Stimulated activated CD4-positive, alpha-beta T cell treated with anti-CD3 and anti-CD28 coated beads, Interleukin-2, amount 100 ng/mL, for 4 hours (primary cell): ENCODE measurements at places on chromosomes 11 and 22.

GRCh38 chr11:11370255-11370961 lies 17.4 kb upstream of the CSNK2A3 start:
- no peak for DNase-seq

GRCh38 chr11:17171343-17171742 lies 36.4 kb downstream of the PIK3C2A start:
- no peak for DNase-seq

- no peak for DNase-seq
Measured at GRCh38 chr11:67456068-67456705, 1.0 kb downstream of the CABP4 start.

GRCh38 chr11:126702987-126703386 lies 297.6 kb downstream of the KIRREL3 start:
- DNase-seq, result no peak

DNA sequence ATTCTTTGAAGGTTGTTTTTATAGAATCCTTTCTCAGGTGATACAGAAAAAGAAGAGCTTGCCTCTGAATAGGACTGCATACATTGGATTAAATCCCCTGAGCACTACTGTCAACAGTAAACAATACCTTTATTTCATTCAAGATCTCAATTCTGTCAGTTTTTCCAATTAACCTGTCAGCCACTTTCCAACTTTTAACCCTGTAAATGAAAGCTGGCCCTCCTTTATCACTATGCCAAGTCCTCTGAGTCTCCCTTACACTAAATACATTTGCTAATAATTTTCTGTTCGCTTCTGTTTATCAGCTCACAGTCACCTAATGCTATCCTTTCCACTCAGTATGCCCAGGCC lies 213.7 kb upstream of the ARHGAP42 start:
- no peak for DNase-seq

DNA sequence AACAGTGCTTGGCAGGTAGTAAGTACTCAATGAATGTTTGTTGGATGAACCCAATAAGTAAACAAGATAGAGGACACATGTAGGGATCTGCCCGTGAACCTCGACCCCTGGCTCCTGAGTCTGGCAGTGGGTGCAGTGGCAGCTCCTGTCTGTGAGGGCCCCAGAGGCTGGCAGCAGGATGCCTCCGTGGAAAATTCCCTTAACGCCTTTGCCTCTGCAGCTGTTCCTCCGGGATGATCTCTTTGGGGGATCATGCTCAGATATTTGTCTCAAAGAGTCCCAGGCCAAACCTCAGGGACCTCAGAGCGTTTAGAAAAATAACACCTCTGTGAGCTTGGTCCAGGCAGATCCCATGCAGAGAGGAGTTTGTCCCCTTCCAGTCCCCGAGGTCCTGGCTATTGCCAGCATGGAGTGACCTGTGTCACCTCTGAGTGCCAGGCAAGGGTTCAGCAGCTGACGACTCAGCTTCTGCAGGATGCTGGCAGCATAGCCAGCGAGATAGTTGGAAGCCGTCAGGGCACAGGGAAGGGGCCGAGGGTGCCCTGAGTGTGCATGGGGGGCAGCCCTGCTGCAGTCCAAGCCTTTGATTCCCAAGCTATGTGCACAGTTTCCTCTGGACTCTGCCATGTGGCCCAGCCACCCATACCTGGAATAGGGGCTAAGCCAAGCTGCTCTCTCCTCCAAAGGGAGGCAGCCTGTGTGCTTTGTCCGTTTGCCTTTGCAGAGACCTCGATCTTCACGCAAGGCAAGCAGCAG lies 613 bp upstream of the MCHR1 start:
- DNase-seq, result no peak

DNA sequence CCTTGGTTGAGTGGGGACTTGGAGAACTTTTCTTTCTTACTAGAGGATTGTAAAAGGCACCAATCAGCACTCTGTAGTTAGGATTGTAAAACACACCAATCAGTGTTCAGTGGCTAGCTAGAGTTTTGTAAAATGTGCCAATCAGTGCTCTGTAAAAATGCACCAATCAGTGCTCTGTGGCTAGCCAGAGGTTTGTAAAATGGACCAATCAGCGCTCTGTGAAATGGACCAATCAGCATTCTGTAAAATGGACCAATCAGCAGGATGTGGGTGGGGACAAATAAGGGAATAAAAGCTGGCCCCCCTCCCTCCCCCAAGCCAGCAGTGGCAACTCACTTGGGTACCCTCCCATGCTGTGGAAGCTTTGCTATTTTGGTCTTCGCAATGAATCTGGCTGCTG lies 5.5 kb upstream of the DRG1 start:
- DNase-seq, result no peak

- no peak for DNase-seq
Measured at GRCh38 chr11:32796425-32796824, 2.0 kb upstream of the CCDC73 start.

GRCh38 chr11:1305501-1306056 lies 3.9 kb downstream of the TOLLIP start:
- no peak for DNase-seq

DNA sequence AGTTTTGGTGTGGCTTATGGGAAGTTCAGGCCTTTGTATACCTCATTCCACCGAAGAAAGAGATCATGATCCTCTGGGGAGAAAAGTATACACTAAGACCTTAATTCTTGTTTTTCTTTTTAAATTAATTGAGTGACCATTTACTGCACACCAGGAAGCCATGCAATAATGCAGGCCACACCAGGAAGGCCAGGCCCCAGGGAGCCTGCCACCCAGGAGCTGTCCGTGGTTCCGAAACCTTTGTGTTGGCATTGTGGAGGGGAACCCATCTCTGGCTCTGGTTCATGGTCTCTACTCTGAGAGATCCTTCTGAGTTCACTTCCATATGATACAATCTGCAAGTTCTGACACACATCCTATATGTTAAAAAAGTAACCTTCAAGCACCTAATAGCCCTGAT lies 291.8 kb downstream of the MIAT start:
- no peak for DNase-seq

DNA sequence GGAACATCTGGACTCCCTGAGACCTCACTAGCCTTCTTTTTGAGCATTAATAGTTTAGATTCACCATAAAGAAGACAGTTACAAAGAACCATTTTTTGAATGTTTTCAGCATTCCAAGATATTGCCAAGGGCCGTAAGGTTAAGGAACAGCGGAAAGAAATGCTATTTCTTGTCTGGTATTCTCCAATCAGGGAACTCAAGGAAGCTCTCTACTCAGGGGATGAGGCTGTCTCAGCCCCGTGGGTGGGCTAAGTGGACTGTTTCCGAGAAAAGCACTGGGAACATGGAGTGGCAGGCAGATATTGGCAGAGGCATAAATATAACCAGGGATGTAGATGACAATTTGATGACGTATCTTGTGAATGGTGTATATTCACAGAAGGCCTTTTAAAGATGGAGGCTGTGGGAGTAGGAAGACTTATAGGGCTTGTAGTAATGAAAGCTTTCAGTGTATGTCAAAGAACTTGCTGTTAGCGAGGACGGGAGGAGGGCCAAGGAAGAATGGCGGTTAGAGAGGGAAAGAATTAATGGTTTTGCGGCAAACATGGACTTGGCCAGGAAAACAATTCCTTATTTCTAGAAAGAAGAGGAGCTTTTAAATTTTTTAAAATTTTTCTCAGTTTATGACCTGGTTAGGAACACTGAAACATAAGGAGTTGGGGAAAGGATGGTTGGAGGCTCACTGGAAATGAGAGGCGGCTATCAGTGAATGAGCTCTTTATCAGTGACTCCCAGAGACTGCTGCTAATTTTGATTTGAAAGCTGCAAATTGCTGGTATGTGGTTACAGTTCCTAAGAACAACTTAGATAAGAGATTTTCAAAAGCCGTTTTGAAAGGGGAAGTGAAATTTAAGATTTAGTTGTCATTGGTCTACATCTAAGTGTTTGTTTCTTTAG lies 64.6 kb downstream of the ST3GAL4 start:
- DNase-seq, result no peak

GRCh38 chr11:66421492-66422205 lies 814 bp downstream of the NPAS4 start:
- DNase-seq, result peak; percentile 73

GRCh38 chr22:46592390-46592872 lies 27.8 kb upstream of the GRAMD4 start:
- DNase-seq, result peak; percentile 28

DNA sequence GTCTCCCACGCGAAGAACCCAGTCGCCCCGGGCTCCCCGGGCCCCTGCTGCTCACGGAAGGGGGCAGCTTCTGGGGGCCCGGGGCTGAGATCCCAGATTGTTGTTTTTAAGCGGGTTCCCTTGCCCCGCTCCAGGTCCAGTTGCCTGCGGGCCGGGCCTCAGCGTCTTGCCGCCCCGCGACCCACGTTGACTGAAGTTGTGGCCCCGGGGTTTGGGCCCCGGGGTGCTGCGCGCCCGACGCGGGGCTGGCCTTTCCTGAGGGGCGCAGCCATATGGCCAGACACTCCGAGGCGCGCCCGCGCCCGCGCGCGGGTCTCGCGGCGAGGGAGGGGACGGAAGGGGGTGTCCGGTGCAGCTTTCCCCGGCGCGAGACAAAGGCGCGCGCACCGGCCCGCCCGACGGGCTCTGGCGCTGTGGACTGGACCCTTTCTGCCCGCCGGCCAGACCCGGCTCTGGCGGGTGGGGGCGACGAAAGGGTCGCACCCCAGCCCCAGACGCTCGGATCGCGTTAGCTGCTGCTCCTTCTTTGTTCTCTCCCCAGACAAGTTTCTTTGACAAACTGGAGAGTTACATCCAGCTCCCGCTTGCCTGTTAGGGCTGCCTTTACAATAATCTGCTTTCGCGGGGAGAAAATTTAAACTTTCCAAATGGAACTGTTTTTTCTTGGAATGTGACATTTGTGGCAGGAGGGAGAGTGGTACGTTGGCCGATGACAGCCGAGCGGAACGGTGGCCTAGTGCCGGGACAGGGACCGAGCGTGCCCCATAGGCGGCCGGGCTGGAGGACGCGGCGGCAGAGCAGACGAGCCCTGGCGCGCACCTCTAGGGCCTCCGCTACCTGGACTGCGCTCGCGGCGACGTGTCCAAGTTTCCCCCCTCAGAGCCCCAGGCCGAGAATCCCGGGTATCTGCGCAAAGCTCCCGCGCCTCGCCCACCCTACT lies 716 bp downstream of the AMOTL1 start:
- no peak for DNase-seq

DNA sequence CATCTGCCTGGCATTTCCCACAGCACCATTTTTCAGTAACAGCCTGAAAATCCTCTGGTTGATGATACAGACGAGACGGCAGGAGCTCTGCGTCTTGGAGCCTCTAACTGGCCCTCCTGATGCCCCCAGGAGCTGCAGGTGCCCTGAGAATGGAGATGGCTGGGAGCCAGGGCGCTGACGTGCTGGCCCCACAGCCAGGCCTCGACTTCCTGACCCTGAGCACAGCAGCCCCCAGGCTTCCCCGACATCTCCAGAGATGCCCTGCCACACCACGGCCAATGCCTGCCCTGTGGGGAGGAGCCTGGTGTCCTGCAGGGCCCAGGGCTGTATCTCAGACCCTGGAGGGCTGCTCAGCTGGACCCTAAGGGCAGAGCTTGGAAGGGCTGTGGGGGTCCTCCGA lies 21.5 kb downstream of the TOLLIP start:
- DNase-seq, result no peak

GRCh38 chr11:11558396-11558795 lies 63.4 kb downstream of the GALNT18 start:
- no peak for DNase-seq

DNA sequence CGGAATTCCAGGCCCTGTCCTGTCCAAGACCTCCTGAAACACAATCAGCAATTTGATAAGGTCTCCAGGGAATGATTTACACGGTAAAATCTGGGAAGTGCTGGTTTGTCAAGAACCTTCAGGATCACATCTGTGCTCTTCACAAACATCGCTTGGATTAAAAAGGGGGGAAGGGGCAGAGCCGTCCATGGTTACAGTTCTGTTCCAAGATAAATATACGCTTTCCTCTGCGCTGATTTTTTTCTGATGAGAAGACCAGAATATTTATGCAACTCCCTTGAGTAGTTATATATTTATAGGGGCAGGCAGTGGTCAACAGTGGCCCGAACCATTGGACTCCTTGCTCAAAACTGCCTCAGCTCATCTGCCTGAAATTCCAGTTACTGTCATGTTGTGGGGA lies 9.2 kb upstream of the APOL5 start:
- no peak for DNase-seq
